ENCODE measurements at places on chromosomes 13 and 19.
A peak's percentile ranks its signal among the peaks of the same experiment; 100 is the strongest.

- DNase-seq = no peak
Observed at GRCh38 chr13:88979465-88980175, 1308.4 kb downstream of the SLITRK5 start.

GRCh38 chr19:44875666-44876451 is 15.2 kb upstream of the TOMM40 start:
- no peak for DNase-seq

GRCh38 chr19:9793071-9793591 is 24.6 kb upstream of the ZNF846 start:
- DNase-seq = peak; percentile 74

DNA sequence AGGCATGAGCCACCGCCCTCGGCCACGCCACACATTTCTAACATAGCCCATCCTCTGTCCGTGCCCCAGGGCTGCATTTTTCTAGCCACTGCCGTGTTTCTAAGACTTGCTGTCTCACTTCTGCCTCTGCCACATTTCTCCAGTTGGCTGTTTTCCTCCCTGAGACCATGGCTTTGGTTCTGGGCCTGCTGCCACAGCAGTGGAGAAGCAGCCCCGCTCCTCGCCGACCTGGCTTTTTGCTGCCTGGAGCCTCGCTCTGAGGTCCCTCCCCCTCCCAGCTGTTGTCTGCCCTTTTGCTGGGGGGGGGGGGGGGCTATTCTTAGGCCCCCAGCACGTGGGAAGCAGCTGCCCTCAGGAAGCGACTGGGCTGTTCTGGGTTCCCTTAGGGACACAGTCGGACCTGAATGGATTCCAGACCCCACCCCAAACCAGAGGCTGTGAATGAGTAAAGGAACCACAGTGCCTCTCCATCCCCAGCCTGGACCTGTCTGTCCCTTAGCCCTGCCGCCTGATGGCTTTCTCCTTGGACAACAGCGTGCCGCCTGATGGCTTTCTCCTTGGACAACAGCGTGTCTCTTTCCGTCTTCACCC is 3.3 kb downstream of the GYS1 start:
- DNase-seq = no peak

DNA sequence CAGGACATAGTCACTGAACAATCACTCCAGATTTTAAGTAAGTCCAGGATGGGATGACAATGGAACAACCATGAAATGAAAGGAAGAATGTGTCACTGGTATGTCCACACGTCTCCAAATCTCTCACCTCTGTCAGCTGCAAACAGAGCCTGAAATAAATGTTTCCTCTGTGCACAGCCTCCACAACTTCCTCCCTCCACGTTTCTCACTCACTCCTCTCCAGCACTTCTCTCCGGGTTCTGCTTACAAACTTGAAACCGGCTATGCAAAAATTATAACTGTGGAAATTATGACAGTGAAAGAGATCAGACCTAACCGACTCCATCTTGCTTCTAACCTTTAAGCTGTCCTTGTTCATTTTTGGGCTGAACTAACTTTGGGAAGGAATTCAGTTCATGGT is 35.0 kb upstream of the ALOX5AP start:
- no peak for DNase-seq

DNA sequence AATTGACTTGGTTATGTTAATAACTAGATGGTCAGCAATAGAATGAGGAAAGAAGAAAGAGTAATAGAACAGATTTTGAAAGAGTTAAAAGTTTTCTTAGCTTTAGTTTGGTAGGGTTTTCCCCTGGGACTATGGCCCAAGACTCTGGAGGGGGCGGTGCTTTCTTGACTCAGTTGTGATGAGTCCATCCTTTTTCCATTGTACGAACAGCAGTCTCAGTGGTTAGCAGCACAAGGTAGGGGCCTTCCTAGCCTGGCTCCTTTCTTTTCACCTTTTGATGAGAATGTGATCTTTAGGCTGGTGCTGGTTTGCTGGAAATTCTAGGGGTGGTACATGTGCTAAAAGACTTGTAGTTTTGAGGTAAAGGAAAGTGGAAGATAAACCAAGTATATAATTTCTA is 38.8 kb downstream of the ZNF506 start:
- no peak for DNase-seq

GRCh38 chr13:41188584-41188983 is 5.8 kb downstream of the KBTBD7 start:
- DNase-seq = no peak

- DNase-seq = no peak
Observed at GRCh38 chr19:51891193-51891747, 3.5 kb upstream of the ZNF577 start.

DNA sequence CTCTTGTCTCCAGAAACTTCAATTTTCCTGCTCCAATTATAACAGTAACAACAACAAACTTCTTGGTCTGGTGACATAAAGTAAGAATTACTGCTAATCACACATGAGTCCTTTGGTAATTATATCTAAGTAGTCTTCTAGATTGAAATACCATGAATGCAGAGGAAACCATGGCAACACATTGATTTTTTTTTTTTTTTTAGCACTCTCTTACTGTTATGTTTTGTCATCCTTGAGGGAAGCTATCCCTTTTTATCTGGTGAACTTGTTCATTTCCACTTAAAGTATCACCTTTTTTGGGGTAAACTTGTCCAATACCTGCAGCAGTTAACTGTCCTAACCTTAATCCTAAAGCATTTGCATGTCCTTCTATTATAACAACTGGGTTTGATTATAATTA is 256.3 kb downstream of the B3GLCT start:
- DNase-seq = no peak

DNA sequence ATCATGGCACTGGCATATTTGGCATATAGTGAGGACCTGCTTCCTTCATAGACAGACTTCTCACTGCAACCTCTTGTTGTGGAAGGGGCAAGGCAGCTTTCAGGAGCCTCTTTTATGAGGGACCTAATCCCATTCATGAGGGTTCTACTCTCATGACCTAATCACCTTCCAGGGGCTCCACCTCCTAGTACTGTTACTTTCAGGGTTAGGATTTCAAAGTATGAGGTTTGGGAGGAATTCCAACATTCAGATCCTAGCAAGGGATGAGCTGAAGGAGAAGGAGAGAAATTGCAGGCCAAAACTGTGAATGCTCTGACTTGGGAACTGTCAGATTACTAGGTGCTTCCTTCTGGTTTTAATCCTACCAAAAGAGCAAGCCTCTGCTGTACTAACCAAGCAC is 87.8 kb downstream of the LMO7 start:
- no peak for DNase-seq

DNA sequence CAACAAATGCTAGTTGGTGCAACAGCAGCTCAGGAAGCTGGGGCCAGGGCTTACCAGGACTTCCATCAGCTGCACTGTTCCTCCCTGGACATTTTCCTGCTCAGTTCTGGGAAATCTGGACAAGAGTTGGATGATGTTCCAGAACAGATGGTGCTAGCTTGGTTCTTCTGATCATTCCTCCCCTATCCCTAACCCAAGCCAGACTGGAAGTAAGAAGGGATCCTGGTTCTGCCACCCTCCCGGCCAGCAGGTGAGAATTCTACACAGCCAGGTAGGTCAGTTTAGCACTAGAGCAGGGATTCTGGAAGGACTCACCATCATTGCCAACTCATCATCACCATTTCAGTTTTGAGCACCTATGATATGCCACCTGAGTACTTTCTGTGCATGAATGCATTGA is 30.2 kb downstream of the CACNA1A start:
- DNase-seq = no peak

GRCh38 chr13:112702986-112703379 is 13.1 kb downstream of the ATP11A start:
- no peak for DNase-seq

DNA sequence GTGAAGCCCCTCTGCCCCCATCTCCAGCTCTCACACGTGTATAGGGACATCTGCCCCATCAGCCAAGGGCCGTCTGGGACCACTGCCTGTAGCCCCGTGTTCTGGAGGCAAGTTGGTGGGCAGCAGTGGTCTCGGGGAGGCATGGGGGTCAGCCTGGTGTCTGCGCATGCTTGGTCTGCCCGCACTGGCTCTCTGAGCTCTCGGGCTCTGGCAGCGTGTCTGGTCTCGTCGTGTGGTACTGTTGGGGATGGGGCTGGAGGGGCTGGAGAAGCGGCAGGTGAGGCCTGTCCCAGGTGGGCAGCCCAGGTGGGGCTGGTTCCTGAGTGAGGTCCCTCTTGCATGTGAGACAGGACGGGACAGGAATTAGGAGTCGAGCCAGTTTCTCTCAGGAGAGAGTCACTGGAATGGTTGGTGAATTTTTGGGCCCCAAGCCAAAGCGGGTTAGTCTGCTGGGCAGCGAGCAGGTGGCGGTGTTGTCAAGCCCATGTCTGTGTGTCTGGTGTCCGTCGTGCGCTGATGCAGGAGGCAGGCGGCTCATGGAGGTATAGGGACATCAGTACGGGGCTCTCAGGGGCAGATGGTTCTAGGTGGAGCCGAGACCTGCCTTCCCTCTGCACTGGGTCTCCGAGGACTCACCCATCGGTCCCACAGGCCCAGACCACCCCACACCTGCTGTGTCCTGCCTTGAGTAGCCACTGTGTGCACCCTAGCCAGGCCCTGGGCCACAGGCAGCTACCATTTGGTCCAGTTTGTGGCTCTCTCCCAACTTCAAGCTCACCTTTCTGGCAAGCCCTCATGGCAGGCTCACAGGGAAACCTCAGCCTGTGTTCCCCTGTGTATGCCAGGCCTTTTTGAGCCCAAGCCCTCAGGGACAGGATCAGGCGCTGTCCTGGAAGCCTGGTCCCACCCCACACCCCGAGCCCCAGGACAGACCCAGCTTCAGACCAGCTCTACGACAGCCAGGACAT is 18.2 kb downstream of the COMP start:
- DNase-seq = no peak

DNA sequence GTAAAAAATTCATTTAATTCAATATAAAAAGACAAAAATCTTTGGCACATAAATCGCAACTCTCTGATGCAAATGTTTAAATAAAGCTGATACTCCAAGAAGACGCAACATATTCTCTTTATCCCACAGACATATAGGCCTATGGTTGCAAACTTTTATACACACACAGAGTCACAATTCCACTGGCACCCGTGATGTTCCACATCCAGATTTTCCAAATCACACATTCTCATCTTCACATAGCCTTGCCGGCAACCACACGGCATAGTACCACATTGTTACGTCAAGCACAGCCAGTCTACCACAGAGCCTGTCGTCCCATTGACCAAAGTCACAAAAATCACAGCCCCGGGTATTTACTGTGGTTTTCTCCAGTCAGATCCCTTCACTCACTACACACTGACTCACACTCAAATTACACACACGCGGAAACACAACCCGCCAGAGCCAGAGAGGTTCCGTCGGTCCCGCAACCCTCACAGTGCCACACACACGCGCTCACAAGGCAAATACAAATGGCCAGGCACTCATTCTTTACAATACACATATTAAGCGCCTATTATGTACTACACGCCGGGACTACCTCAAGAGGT is 546 bp upstream of the ZNF546 start:
- DNase-seq = peak; percentile 48

GRCh38 chr13:56906909-56907308 is 233.8 kb upstream of the PRR20A start:
- no peak for DNase-seq

DNA sequence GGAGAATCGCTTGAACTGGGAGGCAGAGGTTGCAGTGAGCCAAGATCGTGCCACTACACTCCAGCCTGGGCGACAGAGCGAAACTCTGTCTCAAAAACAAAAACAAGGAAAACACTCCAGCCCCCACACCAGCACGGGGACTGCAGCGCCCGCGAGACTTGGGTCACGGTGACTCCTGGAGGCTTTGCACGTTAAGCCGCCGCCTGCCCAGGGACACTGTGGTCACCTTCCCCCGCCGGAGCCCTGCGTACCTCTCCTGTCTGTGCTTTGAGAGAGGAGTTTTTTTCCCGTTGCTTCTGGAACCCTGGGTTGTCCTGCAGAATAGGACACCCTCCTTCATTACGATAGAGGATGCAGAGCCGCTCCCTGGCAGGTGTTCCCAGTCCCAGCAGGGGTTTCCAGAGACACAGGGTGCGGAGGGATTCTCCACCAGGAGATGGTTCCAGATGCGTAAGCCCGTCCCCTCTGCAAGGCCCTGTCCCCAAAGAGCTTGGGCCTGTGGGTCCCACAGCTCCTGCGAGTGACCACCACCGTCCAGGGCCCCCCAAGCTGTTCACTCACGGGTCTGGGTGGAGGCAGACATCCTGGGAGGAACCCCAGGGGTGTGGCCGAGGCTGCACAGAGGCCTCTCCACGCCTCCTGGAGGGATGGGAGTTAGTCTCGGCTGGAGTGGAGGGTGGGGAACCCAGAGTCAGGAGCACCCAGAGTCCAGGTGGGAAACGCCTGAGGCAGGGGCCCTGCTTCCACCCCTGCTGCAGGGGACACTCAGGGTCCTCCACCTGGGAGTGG is 42.8 kb upstream of the NDUFS7 start:
- DNase-seq = no peak

DNA sequence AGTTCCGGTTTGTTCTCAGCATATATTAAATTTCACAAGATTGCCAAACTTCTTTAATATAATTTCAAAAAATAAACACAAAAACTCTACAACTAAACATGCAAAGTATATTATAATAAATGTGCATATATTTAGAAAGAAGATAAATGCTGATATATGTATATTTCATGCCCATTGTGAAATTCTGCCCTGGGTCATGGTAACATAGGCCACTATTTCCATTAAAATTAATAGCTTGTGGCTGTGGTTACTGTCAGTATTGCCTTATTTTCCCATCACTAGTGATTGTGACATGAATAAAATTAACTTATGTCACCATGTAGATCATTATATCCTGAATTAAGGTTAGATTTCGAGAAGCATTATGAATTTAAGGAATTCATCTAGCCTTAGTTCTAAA is 410.9 kb downstream of the DACH1 start:
- no peak for DNase-seq

- no peak for DNase-seq
Observed at GRCh38 chr13:95217920-95218830, 83.1 kb downstream of the ABCC4 start.

GRCh38 chr13:113951246-113951999 is 22.5 kb downstream of the C13orf46 start:
- DNase-seq = peak; percentile 63

- DNase-seq = no peak
Observed at GRCh38 chr13:101673360-101674105, 221.1 kb downstream of the ITGBL1 start.

DNA sequence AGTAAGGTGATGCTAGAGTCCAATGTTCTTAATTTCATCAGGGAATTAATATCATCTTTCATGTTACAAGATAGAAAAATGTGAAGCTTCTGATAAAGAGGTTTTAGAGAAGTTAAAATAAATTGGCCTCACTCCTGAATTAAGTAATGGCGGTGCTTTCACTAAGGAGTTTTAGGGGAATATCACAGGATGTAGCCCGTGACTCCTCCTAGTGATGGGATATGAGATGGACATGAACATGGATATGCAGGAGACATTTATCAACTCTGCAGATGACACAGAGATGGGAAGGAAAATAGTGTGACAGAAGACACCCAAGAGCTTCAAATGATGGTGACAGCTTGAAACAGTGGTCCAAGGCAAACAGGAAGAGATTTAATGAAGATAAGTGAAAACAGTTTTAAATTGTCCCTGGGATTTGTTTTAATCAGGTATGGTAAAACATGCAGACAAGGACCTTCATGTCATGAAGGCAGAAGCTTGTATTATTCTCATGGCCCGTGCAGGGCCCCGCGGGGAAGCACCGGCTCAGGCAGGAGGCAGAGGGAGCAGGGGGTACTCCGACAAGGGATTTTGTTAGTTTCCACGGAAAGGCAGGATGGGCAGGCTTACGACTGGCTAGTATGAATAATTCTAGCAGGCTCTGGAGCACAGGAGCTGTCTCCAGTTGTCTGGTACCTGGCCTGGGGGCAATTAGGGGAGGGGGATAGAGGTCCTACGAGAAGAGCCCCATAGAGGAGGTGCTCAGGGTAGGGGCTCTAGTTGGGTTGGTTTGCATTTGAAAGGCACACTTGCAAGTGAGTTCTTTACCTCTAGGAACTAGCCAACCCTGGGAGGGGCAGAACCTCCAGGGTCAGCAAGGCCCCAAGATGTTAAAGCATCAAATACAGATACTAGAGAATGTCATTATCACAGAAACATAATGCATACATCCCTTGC is 38.7 kb upstream of the FARP1 start:
- no peak for DNase-seq

Data from CD4-positive, alpha-beta T cell treated with Interleukin-15 for 1 hour (primary cell).